GM23338 (cell line): ENCODE measurements at places on chromosomes 7 and 10. TPM values are rescaled to one million over a fixed set of nuclear protein-coding genes. Genes with fewer than 3 reads are reported as not detected.

DNA sequence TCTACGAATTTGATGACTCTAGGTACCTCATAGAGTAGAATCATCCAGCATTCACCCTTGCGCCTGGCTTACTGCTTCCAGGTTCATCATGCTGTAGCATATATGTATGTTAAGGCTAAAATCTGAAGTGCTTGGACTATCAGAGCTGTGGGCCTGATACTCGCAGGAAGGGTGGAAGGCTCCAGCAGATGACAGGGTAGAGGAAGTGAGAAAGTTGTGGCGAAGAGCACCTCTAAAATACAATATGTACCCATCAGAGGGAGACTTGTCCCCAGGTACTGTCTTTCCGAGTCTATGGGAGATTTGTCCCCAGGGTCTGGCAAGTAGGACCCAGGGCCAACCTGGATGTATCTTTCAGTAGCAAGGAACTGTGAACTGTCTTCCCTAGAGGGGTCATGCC, 48.1 kb upstream of the PLEKHA1 start:
- H3K27ac ChIP-seq: no peak overlapping the region
- no peaks in the 10 kb centered on the region for H3K27me3 ChIP-seq
- H3K36me3 ChIP-seq: no peaks in the 10 kb centered on the region
- no peak for DNase-seq
- no peak overlapping the region for H3K4me3 ChIP-seq

GRCh38 chr7:6644728-6645127, 7.6 kb downstream of the ZNF316 start:
- H3K27ac ChIP-seq: no peak overlapping the region
- no peak for DNase-seq
- H3K4me1 ChIP-seq: no peaks in the 10 kb centered on the region
- no peaks in the 10 kb centered on the region for H3K36me3 ChIP-seq
- H3K27me3 ChIP-seq: no peaks in the 10 kb centered on the region

GRCh38 chr7:51316666-51317581, at the start of gene COBL:
Gene COBL, minus strand, starts transcription at chr7:51316809. Its CDS starts 176 bp downstream, at chr7:51316633.
- H3K27ac ChIP-seq: peak within 1 kb of the TSS; percentile 92
- H3K36me3 ChIP-seq: no peaks in the 10 kb centered on the region
- peaks cover 36% of the 10 kb centered on the region for H3K4me1 ChIP-seq
- peak; percentile 86 for DNase-seq
- H3K4me3 ChIP-seq: peak within 1 kb of the TSS; percentile 74

GRCh38 chr7:70782796-70783195, 349.1 kb upstream of the GALNT17 start:
- H3K4me3 ChIP-seq: no peak overlapping the region
- DNase-seq: no peak
- no peaks in the 10 kb centered on the region for H3K27me3 ChIP-seq
- H3K4me1 ChIP-seq: no peaks in the 10 kb centered on the region; the same call in 1 of the 2 replicates
- peaks cover 69% of the 10 kb centered on the region for H3K36me3 ChIP-seq

GRCh38 chr7:116683786-116684185, 11.8 kb downstream of the MET start:
- H3K4me1 ChIP-seq: peaks cover 24% of the 10 kb centered on the region
- no peaks in the 10 kb centered on the region for H3K27me3 ChIP-seq
- H3K27ac ChIP-seq: no peak overlapping the region

GRCh38 chr10:112816033-112816430, 134.0 kb upstream of the TCF7L2 start:
- H3K27ac ChIP-seq: no peak overlapping the region
- H3K36me3 ChIP-seq: no peaks in the 10 kb centered on the region; the same call in 1 of the 2 replicates
- peaks cover 21% of the 10 kb centered on the region for H3K27me3 ChIP-seq
- H3K4me3 ChIP-seq: no peak overlapping the region
- no peak for DNase-seq

DNA sequence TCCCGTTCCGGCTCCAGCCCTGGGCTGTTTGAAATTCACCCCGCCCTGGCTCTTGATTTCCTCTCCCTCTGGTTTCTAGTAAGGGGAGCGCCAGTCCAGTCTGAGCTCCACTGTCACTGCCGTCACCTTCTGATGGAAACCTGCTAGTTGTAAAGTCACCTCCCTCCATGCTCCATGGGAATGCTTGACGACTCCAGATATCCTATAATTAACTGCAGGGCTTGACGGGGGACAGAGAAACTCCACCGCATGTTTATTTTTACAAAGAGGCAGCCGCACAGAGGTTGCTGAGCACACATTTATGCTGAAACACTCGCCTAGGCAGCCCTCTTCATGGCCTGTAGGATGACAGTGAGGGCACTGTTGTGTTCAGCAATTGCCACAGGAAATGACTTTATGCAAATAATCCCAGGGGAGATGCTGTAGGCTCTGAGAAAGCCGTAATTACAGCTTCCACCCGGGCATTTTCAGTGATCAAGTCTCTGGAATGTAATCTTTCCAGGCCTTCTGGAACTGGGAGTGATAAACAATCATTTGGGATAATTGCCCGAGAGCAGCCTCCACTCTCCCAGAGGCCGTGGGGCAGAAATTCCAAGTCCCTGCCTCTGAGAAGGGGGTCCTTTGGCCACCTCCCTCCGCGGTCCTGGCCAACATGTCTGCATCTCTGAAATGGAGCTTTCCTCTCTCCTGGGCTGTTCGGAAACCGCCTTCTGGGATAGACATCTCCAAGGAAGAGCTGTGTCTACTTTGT, 300.5 kb downstream of the KLF6 start:
- no peaks in the 10 kb centered on the region for H3K36me3 ChIP-seq
- peaks cover 16% of the 10 kb centered on the region for H3K4me1 ChIP-seq
- H3K27ac ChIP-seq: no peak overlapping the region
- no peaks in the 10 kb centered on the region for H3K27me3 ChIP-seq
- no peak overlapping the region for H3K4me3 ChIP-seq

DNA sequence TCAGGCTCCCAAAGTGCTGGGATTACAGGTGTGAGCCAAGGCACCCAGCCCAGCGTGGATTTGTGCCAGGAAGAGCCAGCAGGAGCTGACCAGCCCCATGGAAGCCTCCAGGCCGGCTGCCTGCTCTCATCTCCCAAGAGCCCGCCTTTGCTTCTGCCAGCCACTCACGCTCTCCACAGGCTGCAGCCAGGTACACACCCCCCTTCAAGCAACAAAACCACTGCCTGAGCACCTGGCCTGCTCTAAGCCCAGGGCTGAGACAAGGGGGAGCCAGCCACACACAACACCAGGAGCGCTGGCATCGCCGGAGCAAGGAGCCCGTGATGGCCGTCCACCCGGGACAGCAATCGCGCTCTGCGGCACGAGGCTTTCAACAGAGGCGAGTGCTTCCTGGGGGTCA, 34.5 kb downstream of the MAD1L1 start:
- H3K27me3 ChIP-seq: no peaks in the 10 kb centered on the region
- DNase-seq: no peak
- H3K36me3 ChIP-seq: peaks cover 11% of the 10 kb centered on the region
- H3K27ac ChIP-seq: no peak overlapping the region
- H3K4me1 ChIP-seq: no peaks in the 10 kb centered on the region

GRCh38 chr10:13690281-13690825, 103.6 kb downstream of the PRPF18 start:
- peak overlapping the region; percentile 68 for H3K27ac ChIP-seq
- H3K36me3 ChIP-seq: no peaks in the 10 kb centered on the region
- no peak overlapping the region for H3K4me3 ChIP-seq
- H3K27me3 ChIP-seq: no peaks in the 10 kb centered on the region
- peak; percentile 64 for DNase-seq

TSPAN33 gene
- 46.8 and 51.5 TPM in 2 replicates for total RNA-seq

ENTPD1 gene
- total RNA-seq: 2.0 and 2.3 TPM in 2 replicates

MBL2 gene
- not detected in 2 replicates for total RNA-seq
